ENCODE measurements at places on chromosomes 16 and 17. TPM values are rescaled to one million over a fixed set of nuclear protein-coding genes. Genes with fewer than 3 reads are reported as not detected.

The TBC1D26 gene
- polyA plus RNA-seq = 0.29 TPM

GRCh38 chr16:8962393-8963009, 1.2 kb downstream of the USP7 start:
- no peak for DNase-seq

The RPL38 gene
- polyA plus RNA-seq = 1,749 TPM

The MPP3 gene
- polyA plus RNA-seq = 4.3 TPM

- no peak for DNase-seq
These were observed 14.8 kb downstream of the TRARG1 start for GRCh38 chr17:1294157-1294717.

DNA sequence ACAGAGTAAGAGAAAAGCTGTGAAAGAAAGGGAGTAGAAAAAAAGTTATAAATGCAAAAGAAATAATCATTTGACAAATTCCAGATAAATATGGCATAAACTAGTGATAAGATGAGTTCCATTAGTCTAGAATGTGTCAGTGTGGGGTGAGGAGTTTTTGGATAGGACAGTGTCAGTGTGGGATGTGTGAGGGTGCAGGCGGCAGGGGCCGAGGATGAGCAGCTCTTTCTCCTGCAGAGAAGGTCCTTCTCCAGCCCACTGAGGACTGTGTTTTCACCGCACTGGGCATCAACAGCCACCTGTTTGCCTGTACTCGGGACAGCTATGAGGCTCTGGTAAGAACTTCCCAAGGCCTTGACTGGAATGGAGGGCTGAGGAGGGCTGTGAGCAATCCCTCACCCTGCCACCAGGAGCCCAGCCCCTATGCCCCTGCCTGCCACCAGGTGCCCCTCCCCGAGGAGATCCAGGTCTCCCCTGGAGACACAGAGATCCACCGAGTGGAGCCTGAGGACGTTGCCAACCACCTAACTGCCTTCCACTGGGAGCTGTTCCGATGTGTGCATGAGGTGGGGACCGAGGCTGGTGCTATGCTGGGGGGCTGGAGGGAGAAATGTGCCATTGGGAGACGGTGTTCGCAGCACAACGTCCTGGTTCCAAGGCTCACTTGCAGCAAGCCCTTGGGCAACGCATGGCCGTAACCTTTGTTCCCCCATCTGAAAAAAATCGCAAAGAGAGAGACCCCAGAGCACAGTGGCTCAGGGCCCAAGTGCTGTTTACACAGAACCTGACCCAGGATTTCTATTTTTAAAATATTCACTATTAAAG, 13.1 kb downstream of the RAPGEFL1 start:
- DNase-seq = no peak

The FMNL1 gene
- polyA plus RNA-seq = 4.2 TPM

The ABCA6 gene
- 15.0 TPM for polyA plus RNA-seq

DNA sequence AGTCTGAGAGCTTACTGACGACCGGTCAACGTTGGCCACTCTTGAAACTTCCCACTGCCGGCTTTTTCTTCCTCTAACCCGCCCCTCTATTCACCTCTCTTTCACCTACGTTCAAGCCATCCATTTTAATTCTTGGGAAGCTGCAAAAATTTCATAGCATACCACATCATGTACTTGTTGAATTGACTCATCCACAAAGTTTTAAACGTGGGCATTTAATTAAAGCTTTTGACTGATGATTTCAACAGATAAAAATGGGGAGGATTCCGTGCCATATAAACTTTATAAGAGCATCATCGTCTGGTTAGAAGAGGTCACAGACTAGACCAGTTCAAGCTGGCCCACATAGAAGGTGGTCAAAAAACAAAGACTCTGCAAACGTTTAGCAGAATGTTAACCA, 22.5 kb downstream of the VPS53 start:
- no peak for DNase-seq

The GJD3 gene
- polyA plus RNA-seq = not detected

The CLEC18B gene
- polyA plus RNA-seq = not detected

DNA sequence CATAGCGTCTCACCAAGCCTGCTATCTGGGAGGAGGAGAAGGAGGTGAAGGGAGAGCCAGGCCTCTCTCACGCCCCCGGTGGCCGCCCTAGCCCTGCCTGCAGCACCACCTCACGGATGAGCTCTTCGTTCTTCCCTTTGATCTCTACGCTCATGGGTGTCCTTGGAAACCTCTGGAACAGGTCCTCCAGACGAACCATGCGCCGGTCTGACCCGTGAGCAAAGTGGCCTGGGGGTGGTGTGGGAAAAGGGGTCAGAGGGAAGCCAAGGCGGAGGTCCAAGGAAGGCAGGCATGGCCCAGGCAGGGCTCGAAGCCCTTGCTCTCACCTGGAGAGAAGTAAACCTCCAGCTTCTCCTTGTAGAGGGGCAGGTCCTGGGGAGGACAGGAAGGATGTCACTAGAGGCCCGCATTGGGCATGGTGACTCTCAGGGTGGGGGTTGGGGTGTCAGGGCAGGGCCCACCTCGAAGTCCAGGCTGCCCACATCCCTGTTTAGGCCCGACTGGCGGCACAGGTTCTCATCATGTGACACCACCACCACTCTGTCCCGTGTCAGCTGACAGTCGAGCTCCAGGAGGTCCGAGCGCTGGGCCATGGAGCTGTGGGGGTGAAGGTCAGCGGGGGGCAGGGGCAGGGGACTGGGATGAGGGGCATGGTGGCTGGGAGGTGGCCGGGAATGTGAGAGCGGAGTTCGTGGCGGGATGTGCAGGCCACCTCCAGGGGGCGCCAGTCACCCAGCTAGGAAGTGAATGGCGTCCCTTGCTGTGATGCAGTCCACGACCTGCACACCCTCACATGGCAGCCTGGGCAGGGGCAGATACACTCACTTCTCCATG, 923 bp downstream of the GDPD3 start:
- no peak for DNase-seq

DNA sequence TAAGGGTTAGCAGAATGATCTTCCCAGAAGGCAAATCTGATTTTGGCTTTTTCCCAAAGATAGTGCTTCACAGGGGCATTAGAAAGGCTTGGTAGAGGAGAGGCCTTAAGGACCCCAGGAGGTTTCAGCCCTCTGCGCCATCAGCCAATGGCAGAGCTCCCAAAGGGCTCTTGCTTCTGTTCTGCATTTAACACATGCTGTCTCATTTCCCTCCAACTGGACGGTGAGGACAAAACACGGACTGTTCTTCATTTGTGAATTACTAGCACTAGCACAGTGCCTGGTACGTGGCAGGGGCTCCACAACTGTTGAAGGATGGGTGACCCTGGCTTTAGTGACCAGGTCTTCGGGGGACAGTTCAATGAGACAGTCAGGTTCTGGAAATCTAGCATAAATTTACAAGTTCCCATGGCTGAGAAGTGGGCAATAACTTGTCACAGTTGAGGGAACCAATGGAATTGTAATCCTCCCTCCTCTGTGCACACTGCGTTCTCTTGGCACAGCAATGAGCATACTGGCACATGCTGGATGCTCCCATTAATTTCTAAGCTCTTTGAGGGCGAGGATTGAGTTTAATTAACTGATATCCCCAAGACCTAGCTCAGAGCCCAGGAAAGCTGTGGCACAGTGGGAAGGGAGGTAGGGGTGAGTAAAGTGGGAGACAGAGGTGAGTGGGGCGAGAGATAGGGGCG, 45.4 kb downstream of the COG7 start:
- DNase-seq = no peak

- no peak for DNase-seq
These were observed 13.9 kb downstream of the GRB7 start for GRCh38 chr17:39751637-39752036.

DNA sequence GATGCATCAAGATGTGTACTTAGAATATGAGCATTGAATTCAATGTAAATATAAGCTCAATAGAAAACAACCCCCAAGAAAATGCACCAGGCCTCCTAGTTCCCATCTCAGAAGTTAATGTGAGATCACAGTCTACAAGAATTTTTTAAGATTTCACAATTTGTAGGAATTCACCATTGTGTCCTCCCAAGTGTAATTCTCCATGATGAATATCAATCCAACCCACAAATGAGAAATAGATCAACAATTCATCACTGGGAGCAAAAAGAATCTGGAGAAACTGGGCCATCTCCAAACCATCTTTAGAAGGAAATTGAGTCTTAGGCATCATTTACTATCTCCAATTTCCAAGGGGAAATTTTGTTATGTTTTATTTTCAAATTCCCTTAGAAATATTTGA, 310.5 kb upstream of the GOT2 start:
- no peak for DNase-seq

GRCh38 chr16:11727796-11728543, 14.7 kb downstream of the TXNDC11 start:
- no peak for DNase-seq

DNA sequence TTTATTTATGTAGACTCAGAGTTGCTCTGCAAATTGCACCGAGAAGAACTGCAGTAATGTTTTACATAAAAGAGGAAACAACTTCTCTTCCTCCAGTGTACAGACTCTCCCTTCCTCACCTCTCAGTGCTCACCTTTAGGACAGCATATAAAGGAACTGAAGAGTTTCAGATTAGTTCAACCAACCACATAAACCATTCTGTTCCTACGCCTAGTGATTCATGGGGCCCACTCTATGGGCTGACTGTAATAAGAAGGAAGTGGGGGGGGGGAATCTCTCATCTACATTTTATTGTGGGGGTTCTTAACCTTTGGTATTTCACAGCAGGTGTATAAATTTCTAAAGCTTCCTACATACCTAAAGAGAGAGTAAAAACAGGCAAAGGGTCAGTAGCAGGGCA, 18.3 kb downstream of the ZSWIM7 start:
- no peak for DNase-seq

DNA sequence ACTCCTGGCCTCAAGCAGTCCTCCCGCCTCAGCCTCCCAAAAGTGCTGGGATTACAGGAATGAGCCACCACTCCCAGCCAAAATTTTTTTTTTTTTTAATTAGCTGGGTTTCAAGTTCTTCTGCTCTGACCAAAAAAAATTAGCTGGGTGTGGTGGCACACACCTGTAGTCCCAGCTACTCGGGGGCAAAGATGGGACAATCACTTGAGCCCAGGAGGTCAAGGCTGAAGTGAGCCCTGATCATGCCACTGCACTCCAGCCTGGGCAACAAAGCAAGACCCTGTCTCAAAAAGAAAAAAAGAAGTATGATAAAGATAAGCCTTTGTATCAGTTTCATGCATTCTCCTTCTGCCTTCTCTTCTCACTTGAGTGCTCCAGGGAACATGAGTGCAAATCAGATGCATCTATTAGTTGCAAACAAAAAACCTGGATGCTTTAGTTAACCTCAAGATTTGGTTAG, 1.9 kb downstream of the NQO1 start:
- DNase-seq = no peak

GRCh38 chr16:1528921-1529537, 4.4 kb upstream of the TMEM204 start:
- DNase-seq = no peak

The CACNG5 gene
- polyA plus RNA-seq = not detected

The COX6A2 gene
- polyA plus RNA-seq = 481 TPM

- DNase-seq = no peak
These were observed 84.4 kb downstream of the RPGRIP1L start for GRCh38 chr16:53619235-53619634.

GRCh38 chr17:83085103-83085502, 5.7 kb downstream of the METRNL start:
- no peak for DNase-seq

The AOC3 gene
- 16.2 TPM for polyA plus RNA-seq

The SALL1 gene
- 0.21 TPM for polyA plus RNA-seq

The DNAI2 gene
- polyA plus RNA-seq = not detected

DNA sequence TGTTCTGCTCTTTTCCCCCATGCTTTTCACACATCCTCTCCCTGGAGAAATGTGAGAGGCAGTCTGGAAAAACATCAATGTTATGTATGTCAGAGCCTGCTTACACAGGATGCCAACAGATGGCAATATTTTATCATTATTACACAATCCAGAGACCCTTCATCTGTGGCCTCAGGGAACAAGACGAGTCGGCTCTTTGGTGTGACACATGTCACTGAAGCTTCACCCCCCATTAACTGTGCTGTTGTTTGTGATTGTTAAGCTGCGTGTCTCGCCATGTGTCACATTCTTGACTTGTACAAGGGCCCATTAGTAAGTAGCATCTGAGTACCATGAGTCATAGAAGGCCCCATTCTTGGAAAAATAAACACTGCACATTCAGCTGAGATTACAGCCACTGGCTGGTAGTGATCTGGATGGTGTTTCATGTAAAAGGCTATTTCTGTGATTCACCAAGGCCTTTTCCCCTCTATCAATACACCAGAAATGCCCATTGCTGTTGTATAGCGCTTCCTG, 682.1 kb upstream of the SOX9 start:
- peak; percentile 1 for DNase-seq

The KCNJ18 gene
- polyA plus RNA-seq = not detected

DNA sequence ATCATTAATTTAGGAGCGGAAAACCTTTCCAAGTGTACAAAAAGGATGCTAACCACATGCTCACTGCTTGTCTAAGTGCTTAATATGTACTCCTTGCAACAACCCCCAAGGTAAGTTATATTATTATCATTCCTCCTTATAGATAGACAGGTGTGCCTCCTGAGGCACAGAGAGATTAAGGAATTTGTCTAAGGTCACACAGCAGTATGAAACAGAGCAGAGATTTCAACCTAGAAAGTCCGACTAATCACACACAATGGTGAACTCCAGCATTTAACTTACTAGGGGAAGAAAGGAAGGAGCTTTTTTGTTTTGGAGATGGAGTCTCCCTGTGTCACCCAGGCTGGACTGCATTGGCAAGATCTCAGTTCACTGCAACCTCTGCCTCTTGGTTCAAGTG, 37.0 kb upstream of the USP7 start:
- no peak for DNase-seq

The USH1G gene
- not detected for polyA plus RNA-seq

DNA sequence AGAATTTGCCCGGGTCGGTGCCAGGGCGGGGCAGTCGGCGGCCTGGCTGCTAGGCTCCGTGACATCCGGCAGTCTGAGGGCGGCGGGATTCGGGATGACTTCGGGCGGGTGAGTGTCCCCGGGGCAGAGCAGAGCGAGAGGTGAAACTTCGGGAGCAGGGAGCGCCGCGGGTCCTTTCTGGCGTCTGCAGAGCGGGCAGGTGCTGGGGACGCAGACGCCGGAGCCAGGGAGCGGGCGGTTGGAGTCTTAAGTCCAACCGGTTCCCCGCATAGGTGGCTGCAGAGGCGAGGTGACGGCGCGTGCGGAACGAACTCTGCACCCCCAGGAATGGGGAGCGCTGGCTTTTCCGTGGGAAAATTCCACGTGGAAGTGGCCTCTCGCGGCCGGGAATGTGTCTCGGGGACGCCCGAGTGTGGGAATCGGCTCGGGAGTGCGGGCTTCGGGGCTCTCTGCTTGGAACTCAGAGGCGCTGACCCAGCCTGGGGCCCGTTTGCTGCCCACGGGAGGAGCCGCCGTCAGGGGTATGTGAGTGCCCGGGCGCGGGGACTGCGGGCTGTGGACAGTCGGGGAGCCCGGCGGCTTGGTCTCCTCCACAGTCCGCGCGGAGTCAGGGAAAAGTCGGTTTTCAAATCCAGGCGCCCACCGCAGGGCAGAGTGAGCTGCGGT, at the start of gene B4GALNT2:
TSS of gene B4GALNT2 (plus strand) at position 71 of the 666 bp plus-strand sequence. CDS start at position 95, 24 bp downstream.
- no peak for DNase-seq

- DNase-seq = no peak
These were observed 126.3 kb downstream of the ZNF778 start for GRCh38 chr16:89343501-89344457.

The TNFSF13 gene
- polyA plus RNA-seq = 2.8 TPM

The ARHGAP23 gene
- polyA plus RNA-seq = 23.7 TPM

The KRTAP9-4 gene
- polyA plus RNA-seq = not detected
